ENCODE measurements at places on chromosomes 1 and 21. TPM values are rescaled to one million over a fixed set of nuclear protein-coding genes. Genes with fewer than 3 reads are reported as not detected.
A peak's percentile ranks its signal among the peaks of the same experiment; 100 is the strongest.

DNA sequence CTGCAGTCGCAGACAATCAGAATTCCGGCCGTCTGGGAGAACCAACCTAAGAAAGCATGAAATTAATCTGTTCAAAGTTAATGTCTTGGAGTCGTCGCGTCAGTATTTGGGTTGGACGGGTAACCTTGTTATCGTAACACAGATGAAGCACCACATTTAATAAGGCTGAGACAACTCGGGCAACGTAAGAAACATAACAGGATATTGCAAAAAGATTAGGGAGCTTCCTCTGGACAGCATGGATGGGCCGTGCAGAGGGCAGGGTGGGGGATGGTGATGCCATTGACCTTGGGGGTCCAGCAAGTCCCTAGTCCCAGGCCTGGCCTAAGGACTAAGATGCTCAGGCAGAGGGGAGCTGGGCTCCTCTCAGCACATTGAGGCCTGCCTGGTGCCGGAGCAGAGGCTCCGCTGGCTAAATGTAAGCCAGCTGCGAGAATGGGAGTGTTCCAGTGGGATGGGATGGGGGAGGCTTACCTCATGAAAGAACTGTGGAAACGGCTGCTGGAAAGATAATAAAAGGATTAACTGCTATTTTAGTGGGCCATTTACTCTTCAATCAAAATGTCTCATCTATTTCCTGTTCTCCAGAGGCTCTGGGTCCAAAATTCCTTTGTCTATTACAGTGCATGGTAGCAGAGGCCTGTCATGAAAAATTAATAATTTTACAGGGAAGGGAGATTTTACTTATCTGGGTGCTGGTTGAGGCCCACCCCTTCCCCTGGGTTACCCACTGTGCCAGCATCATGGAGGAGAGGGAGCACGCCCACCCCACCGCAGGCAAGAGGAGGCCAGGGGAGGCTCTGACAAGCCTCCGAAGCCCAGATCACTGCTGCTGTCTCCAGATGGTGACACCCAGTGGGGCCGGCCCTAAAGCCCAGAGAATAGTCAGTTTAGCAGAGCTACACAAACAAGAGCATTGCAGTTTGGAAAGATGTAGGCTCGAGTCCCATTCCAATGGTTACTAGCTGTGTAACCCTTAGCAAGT lies 131.6 kb downstream of the DMRTB1 start:
- DNase-seq, result peak; percentile 49

DNA sequence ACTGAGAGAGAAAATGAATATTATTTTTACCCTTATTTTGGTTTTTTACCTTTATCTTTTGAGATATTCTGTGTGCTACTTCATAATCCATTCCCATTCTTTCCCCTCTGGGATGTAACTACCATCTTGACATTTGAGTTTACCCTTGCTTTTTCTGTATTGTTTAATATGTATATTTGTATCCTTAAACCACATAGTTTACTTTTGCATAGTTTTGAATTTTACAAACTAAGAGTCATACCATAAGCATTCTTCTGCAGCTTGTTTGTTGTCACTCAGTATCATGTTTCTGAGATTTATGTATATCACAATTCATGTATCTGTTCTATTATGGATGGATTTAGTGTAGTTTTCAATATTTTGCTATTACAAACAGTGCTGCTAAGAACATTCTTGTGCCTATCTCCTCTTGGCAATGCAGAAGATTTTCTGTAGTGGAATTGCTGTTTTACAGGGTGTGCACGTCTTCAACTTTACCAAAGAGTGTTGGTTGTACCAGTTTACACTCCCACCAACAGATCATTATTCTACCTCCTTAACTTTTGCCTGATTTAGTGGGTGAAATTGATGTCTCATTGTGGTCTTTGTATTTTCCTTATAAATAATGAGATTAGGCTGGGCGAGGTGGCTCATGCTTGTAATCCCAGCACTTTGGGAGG lies 12.2 kb upstream of the AGO1 start:
- no peak for DNase-seq

DNA sequence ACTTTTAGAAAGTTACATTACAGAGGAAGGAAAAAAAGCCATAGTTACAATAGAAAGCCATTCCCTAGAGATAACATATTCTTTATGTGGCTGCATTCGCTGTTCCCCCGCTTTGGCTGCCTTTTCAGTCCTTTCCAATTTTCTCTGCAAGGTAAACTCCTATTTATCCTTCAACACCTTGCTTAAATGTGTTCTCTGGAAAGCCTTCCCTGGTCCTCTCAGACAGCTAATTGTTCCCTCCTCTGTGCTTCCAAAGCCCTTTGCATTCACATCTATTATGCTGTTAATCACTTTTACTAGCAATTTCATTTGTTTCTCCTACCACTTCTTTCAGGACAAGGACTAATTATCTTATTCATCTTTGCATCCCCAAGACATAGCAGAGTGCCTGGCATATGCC lies 1.6 kb downstream of the PHC2 start:
- DNase-seq, result no peak

DNA sequence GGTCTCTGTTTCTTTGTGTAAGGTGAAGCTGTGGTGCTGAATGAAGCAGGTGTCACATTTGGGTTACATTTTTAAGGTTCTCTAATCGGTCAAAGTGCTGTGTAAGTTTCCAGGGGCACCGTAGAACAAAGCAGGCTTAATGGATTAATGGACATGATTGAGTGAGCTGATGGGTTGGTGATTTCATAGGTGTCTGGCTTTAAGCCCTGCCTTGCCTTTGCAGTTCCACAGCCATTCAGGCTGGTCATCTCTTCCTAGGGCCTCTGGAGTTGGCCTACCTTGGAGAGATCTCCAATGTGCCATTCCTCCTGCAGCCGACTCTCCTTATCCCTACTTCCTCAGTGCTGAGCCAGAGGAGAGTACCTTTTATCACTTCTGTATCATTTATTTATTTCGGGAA lies 15.2 kb downstream of the GALNT2 start:
- DNase-seq, result no peak

Gene REN
- total RNA-seq, result 16.2 TPM

All from hepatocyte (in vitro differentiated cells).